ENCODE measurements at places on chromosomes 7 and 10.

GRCh38 chr7:9029681-9030530, 596.5 kb downstream of the NXPH1 start:
- no peak for DNase-seq

DNA sequence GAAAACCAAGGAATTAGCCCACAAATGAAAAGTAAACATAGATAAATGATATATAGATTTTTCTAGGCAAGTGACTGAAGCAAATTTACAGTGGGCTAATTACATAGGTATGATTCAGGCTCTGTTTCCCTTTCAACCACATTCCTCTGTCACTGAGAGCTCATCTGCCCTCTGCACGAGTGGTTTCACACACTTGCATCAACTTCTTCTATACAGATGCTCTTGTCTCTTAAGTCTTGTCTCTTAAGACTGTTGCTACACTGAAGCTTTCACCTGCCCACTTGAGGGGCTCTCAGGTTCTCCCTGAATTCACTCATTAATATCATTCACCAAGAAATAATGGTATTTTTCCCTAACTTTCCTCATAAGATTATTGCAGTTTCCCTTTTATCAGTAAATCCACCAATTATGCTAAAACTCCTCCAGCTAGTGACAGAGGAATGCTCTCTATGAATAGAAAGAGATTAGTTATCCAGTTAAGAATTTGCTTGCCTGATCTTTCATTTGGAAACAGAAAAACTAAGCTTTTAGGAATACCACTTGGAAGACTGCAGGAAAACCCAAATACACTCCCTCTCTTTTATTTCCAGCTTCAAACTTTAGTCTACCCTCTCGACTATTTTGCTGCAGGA, 95.7 kb downstream of the ELAPOR2 start:
- DNase-seq = no peak

DNA sequence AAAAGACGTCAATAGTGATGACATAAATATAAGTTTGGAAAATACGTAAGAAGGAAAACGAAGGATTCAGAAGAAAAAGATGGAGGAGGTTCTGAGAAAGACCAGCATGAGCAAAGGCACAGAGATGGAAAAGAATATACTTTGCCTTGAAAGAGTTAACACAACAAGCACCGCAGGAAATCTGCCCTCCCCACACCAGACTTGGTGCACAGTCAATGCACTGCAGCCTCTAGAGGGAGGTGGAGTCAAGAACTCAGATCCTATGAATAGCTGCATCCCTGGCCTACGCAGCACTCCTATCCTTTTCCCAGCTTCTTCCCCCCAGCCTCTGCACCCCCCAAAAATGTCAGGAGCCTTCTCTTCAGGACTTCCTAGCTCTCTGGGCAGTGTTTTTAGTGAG, 1370.6 kb upstream of the LRRTM3 start:
- DNase-seq = no peak

GRCh38 chr10:126387041-126387921, 996 bp downstream of the ADAM12 start:
- DNase-seq = peak; percentile 18

DNA sequence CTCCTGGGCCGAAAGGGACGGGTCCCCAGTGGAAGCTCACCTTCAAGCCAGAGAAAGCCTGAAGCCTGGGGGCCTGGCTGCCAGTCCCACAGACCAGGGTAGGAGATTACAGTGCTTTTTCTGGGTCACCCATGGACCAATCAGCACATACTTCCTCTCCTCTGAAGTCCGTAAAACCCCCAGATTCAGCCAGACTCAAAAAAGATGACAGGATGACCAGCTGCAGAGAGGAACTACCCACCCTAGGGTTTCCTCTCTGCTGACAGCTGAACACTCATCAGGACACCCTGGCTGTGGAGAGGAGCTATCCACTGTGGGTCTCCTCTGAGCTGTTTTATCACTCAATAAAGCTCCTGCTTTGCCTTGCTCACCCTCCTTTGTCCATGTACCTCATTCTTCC, 78.0 kb downstream of the SAMD9 start:
- no peak for DNase-seq

DNA sequence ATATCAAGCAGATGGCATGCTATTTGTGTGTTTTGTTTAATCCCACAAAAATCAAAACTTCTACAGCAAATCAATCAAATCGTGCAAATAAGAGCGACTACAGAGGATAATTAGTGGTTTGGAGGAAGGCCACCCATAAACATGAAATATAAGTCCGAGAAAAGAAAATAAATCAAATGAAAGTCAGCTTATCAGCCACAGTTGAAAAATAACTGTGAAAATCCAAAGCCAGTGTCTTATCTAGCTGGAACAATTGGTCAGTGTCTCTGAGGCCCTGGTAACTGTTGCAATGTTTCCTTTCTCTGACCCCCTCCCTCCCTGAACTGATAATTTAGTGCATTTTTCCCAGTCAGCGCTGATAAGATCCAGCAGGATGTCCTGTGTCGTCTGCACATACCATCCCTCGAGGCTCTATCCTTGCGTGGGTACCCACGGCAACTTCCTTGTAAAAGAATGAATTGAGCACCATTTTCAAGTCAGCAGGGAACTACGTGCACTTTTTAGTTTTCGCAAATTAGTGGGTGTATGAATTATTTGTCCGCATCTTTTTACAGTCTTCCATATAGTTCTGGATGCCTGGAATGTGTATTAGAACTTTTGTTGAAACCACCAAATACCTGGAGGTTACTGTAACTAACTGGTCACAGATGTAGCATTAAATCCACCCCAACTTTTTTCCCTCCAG, 10.8 kb upstream of the JCAD start:
- no peak for DNase-seq

- DNase-seq = no peak
Observed at GRCh38 chr7:1231214-1232102, 1.2 kb upstream of the UNCX start.

GRCh38 chr10:61721431-61721830, 58.7 kb downstream of the CABCOCO1 start:
- no peak for DNase-seq

DNA sequence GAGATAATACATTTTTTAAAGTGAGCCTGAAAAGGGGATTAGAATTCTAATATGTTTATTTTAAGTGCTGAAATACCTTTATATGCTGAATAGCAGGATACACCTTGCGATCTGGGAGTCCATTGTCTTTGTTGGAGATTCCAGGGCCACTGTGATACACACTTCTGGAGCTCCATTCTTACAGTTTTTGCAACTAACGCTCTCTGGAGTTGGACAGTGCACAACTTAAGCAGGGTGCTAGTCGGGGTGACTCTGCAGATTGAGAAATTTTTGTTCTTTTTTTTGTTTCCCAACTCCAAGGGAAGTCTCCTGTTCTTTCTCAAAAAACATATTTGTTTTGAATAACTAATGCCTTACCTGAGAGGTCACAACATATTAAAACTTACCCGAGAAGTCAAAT, 23.7 kb upstream of the POU6F2 start:
- DNase-seq = no peak

GRCh38 chr7:1513657-1514095, 9.5 kb upstream of the INTS1 start:
- DNase-seq = no peak

GRCh38 chr10:49173853-49174252, 14.3 kb downstream of the TMEM273 start:
- DNase-seq = no peak

GRCh38 chr7:66679633-66680244, 51.1 kb downstream of the KCTD7 start:
- DNase-seq = no peak

DNA sequence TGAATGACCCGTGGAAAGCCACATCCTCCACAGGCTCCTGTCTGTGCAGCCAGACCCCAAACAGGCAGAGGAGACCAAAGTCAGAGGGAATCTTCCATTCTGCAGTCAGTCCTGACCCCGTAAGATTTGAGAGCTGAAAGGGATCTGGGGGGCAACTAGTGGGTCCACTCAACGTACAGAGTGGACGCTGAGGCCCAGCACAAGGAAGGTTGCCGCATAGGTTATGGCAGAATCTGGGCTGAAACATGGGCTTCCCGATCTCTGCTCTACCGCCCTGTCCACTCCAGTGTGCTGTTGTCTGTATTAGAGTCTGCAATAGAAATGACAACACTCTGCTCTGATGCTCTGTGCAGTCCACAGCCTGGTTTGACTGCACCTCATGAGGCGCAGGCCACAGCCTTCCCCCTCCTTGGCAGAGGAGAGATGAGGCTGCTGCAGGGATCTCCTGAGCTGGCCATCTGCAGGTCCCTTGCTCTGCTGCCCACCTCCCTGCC, 7.9 kb upstream of the ZNF22 start:
- DNase-seq = no peak

DNA sequence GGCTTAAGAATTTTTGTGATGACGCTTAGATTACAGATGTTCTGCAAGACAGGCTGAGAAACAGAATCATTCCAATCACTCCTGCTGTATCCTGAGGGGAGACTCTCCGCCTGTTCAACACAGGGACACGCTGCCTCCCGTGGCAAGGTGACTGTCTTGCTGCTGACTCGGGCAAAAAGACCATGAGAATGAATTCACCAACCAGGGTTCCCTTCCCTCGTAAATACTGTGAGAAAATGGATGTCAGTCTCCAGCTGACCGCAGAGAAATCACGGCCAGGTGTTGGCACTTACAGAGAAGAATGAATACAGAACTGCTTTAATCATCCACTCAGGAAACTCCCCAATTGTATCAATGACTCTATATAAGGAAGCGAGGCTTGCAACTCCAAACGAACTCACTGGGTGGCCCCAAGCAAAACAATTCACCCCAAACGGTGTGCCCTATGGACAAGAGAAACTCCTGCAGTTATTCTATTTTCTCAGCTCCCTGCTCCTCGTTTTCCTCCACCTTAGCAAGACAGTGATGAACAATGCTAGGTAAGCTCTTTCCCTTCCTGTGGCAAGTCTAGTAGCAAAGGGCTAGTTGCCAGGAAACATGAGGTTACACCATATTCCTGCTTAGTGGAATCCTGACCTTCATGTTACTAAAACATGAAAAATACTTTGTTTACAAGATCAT, 22.8 kb downstream of the GNA12 start:
- peak; percentile 70 for DNase-seq

DNA sequence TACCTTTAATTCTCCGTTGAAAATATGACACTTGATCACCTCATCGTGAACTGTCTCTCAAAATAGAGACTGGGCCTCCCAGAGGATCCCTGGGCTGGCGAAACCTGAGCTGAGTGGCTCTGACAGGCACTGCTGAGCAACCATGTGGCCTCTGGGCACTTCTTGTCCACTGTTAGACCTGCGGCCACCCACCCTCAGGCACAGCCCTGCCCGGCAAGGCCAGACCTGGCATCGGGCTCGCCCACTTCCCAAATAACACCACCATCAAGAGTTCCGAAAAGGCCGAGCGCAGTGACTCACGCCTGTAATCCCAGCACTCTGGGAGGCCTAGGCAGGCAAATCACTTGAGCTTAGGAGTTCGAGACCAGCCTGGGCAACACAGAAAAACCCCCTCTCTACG, 82.5 kb downstream of the COBL start:
- no peak for DNase-seq

DNA sequence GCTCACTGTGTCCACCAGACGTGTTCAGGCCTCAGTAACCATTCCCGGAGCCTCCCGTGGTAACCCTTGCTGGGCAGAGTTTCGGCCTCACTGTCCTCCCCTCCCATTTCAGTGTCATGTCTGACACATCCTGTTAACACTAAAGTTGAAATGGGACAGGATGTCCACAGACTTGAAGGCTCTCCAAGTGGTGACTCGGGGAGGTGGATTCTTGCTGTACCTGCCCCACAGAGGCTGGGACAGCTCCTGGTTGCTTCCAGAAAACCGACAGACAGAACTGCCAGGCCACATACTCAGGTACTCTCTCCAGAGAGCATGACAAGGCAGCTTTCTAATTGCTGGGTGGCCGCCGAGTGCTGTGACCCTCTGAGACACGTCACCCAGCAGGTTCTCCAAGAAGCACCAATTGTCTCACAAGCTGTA, 17.9 kb upstream of the CYTH3 start:
- DNase-seq = no peak

- DNase-seq = no peak
Observed at GRCh38 chr7:148303295-148304082, 287.1 kb upstream of the C7orf33 start.

GRCh38 chr7:39588416-39588815, 22.2 kb downstream of the YAE1 start:
- DNase-seq = no peak

DNA sequence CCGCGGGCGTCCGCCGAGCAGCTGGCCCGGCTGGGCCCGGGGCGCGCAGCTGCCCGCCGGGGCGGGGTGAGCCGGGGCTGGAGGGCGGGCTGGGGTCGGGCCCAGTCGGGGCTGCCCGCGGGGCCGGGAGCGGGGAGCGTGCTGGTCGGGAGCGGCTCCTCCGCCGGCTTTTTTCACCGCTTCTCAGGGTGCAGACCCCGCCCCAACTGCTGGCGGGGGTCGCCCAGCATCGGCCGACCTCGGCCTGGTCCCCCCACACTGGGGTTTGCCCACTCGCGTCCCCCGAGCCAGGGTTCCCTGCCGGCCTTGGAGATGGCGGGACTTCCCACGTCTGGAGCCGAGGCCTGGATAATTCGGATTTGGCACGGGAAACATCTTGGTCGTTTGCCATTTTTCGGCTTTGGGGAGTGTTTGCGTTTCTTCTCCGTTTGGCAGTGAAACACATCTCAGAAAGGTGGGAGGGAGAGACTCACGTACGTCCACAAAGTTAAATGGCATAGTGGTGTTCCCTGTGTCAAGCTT, 432 bp downstream of the TMEM248 start:
- peak; percentile 6 for DNase-seq

DNA sequence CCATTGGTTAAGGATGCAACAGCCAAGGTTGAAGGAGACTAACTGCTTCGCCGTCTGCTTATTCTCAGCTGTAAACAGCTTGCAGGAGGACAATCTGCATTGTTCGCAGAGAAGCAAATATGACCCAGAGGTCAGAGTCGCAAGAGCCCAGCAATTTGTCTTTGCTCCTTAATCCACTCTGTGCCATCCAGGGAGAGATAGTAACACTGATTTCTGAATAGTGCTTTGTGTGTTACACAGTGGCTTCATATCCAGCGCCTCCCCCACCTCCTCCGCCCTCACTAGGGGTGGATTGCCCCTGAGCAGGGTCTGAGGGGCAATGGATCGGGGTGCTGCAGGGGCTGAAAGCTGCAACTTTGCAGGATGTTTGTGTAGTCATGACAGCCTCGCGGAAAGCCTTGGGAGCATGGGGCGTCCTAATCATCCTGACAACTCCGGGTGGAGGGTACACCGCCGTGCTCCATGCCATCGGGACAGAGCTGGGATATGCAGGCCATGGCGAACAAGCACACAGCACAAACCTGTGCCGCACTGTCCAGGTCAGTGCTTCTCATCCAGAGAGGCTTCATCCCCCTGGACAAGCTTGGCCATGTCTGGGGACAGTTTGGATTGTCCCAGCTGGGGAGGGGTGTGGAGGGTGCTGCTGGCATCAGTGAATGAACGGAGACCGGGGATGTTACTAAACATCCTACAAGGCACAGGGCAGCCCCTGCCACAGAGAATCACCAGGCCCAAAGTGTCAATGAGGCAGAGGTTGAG, 103.1 kb upstream of the INSIG1 start:
- DNase-seq = no peak

GRCh38 chr10:65491799-65492198, 1434.0 kb upstream of the LRRTM3 start:
- DNase-seq = no peak

- DNase-seq = no peak
Observed at GRCh38 chr10:9733766-9734165, 1283.9 kb upstream of the CELF2 start.

- DNase-seq = no peak
Observed at GRCh38 chr10:48983648-48984351, 44.2 kb upstream of the LRRC18 start.

Data from SHP77 (cell line).